Muscle of leg (tissue), 16 donors: ENCODE measurements at places on chromosomes 5 and 9. TPM values are rescaled to one million over a fixed set of nuclear protein-coding genes. Genes with fewer than 3 reads are reported as not detected.

GMCL2 gene
- not detected for polyA plus RNA-seq

NEUROG1 gene
- polyA plus RNA-seq = not detected

SCGB3A2 gene
- polyA plus RNA-seq = 0.23 TPM

OSTF1 gene
- polyA plus RNA-seq = 19.9 TPM

TLX3 gene
- not detected for polyA plus RNA-seq

CNTLN gene
- 8.8 TPM for polyA plus RNA-seq

S1PR3 gene
- polyA plus RNA-seq = 54.7 TPM

PAPPA gene
- polyA plus RNA-seq = 0.89 TPM

QRFP gene
- polyA plus RNA-seq = 0.27 TPM

DNA sequence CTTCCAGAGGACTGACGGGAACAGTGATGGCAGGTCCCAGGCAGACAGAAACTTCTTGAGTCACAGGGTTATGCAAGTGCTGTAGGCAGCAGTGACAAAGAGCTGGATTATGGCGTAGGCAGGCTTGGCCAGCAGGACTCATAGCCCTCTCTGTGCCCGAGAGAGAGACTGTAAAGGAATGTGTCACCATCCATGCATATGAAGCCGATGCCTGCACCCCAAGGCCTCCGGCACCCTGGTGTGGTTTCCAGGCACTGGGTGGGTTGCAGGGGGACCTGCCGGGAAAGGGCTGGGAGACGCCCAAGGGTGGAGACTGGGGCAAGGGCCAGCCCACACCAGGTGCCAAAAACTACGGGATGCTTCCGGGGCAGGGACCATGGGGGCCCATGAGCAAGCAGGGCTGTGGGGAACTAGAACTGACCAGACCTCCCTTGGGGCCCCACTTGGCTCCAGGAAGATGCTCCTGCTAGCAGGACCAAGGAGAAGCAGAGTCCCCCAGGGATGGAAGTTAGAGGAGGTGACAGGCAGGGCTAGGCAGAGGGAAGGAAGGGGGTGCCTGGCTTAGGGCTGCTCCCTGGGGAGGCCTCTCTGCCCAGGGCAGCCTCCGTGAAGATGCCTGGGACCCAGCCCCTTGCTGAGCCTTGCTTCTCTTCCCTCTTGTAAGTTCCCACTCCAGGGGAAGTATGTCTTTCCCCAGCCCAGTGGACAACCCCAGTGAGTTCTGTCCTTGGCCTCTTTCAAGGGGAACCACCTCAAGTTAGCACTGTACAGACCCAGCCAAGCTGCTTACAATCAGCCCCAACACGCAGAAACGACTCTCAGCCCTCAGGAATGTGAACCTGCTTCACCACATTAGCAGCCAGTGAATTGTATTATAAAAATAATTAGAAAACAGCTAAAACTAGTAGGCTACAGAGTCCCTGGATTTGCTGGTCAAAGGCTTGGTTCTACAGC is 10.5 kb upstream of the IPPK start:
- DNase-seq = no peak

- no peak for DNase-seq
These were observed 402.4 kb upstream of the PTGER4 start for GRCh38 chr5:40277161-40277906.

DNA sequence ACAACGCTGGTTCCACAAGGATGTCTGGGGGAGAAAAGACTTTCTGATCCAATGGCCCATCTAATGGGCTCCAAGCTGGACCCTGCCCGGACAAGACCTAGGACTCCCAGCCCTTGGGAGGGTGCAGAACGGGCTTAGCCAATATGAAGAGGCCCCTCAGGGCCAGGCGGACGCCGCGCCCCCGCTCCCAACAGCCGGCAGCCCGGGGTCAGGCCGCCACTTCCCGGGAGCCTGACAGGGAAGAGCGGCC is 493 bp downstream of the P4HA2 start:
- peak; percentile 82 for DNase-seq

DNA sequence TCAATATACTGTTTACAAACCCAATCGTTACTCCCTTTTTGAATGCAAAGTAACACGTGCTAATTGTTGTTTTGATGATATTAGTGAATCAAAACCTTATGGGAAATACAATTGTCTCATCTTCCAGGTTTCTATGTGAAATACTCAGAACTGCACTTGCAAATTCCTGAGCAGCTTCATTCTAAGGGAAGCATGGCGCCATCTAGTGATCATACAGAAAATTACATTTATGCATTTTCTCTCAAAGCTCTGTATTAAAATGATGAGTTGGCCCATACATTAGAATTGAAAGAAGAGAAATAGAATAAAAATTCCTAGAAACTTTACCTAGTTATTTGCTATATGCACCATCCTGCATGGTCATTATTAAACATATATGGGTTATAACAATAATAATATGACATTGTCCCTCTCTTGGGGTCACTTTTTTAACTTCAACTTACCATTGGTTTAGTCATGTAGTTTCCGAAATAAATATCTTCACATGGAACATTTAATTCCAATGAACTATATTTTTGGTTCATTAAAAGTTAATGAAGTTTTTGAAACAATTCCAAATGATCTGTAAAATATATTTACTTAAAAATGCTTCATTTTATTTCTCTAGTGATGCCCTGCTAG is 220.0 kb downstream of the PDE4D start:
- DNase-seq = peak; percentile 77

DNA sequence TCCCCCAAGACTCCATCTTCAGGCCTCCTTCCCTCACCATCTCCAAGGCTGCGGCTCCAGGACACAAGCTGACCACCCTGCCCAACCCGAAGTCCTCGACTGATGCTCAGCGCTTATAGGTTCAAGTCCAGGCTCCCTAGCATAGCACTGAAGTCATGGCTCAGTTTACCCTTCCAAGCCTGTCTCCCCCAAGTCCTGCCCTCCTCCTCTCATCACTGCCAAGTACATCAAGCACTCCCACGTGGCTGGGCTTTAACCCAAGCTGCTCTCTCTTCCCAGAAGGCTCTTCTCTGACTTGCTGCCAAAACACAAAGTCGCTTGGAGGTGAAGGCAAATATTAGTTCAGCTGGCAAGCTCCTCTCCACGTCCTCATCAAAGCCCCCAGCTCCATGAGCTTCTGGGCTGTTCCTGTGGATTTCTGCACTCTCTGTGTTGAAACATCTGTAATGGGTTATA is 22.1 kb upstream of the MARCHF6 start:
- DNase-seq = peak; percentile 91

- DNase-seq = no peak
These were observed 97.8 kb downstream of the STK32A start for GRCh38 chr5:147332658-147333057.

- no peak for DNase-seq
These were observed 6.3 kb upstream of the SMU1 start for GRCh38 chr9:33082538-33083326.

DNA sequence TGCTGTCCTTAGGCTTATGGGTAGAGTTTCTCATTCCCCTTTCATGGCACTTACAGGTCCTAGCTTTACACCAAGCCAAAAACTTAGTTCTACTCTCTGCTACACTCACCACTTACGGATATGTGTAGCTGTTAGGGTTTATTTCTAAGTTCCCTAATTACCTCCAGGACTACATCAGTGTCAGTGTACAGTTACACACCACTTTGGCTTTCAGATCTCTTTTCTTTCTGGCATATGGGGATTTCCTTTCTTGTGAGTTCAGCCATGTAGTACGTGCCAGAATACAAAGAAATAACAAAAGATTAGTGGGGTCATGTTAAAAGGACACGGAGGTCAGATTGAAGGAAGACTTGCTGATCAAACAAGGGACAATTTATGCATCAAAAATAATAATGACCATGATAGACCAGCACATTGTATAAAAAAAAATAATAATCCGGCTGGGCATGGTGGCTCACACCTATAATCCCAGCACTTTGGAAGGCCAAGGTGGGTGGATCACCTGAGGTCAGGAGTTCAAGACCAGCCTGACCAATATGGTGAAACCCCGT is 41.8 kb downstream of the LYRM7 start:
- peak; percentile 15 for DNase-seq

DNA sequence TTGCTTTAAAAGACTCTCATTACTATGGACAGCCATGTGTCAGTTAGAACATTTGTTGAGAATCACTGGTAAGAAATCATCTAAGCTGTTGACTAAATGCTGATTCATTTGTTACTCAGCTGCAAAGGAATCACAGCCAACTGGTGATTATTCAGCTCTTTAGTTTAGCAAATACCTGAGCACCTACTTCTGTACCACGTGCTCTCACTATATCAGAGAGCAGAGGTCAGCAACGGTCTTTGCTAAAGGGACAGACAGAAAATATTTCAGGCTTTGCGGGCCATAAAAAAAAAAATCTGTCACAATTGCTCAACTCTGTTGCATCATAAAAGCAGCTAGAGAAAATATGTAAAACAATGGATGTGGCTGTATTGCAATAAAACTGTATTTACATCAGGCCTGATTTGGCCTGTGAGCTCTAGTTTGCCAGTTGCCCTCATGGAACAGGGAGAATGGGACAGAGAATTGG is 377.6 kb downstream of the DNAH5 start:
- DNase-seq = no peak

DNA sequence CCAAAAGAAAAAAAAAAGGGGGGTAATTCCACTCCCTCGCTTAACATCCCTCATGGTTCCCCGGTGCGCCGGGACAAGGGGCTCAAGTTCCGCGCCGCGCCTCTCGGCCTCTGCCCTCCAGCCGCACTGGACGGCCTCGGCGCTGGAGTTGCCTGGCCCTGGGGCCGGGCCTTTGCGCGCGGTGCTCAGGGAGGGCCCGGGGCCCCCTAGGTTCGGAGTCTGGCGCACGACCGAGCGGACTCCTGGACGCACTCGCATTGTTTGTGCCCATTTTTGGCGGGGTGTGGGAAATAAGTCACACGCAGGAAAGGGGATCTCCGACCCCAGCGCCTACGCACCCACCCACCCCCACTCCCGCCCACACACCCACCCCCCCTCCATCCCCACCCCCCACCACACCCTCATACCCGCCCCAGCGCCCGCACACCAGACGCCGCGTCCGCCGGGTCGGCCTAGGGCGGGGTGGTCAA is 381 bp downstream of the MED22 start:
- peak; percentile 62 for DNase-seq

GRCh38 chr5:53956632-53957031 is 353.7 kb downstream of the ARL15 start:
- no peak for DNase-seq

GRCh38 chr9:120366644-120367019 is 213.3 kb downstream of the CDK5RAP2 start:
- DNase-seq = peak; percentile 75

GRCh38 chr9:132749306-132749705 is 79.0 kb downstream of the GTF3C4 start:
- no peak for DNase-seq

GRCh38 chr5:143599474-143599873 is 196.0 kb upstream of the NR3C1 start:
- no peak for DNase-seq

DNA sequence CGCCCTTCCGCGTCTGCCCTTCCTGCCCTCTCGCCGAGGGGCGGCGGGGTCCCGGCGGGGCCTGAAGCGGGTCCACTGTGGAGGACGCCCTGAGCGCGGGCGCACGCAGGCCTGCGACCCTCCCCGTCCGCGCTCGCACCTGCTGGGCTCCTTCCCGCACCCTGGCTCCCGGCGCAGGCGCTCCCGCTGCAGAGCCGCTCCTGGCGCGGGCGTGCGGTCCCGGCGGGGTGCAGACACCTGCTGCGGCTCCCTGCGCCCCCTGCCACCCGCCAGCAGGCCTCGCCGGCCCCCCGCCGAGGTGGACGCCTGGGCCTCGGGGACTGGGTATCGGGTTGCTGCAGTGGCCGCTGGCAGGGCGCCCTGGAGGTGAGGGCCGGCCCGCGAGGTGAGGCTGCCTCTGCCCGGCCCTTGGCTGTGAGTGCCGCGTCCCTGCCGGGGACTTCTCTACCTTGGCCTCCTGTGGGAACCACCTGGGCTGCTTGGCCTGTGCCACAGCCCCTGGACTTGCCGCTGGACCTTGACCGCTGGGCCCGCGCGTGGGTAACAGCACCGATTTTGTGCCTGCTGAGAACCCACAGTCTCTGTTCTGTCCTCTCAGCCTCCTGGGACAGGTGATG is 627 bp downstream of the ARRDC1 start:
- DNase-seq = peak; percentile 54

GRCh38 chr5:143261748-143262392 is 141.6 kb downstream of the NR3C1 start:
- DNase-seq = no peak

GRCh38 chr5:72552041-72552557 is 44.9 kb upstream of the ZNF366 start:
- DNase-seq = no peak

DNA sequence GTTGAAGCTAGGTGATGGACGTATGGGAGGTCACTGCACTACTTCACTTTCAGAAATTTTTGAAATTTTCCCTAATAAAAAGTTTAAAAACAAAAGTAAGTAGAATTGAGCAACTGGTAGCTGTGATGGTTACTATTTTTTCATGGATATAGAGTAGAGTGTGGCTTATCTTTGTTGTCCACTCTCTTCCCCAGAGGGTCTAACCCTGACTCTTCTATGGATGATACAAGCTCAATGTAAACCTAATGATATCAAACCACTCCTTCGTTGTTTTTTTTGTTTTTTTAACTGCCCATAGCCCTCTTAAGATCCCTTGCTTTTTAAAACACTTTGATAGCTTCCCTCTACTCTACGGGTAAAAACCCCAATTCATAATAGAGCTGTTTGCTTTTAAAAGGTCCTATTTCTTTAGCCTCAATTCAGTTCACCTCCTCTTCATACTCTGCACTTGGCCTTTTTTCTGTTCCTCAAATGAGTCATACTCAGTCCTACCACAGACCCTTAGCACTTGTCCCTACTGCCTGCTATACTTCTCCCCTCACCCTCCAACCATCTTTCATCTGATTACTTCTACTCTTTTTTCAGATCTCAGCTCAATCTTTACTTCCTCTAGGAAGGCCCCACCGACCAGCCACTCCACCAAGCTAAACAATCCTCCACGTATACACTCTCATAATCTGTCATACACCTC is 2.6 kb downstream of the HDAC3 start:
- no peak for DNase-seq

DNA sequence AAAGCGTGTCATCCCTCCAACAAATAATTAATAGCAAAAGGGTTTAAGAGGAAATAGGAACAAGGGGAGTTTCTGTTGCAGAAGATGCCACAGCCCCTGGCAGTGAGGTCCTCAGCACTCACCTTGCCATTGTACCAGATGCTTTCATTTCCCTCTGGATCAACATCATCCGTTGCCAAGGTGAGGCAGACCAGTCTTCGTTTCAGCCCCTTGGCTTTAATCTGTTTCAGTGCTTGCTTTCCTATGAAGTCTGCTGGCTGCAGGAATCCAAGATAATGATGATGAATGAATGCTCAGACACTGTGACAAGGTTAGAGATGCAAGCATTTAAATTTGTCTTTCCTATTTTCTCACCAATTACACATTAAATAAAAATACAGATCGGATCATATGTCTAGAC is 20.0 kb upstream of the ARSB start:
- no peak for DNase-seq

- DNase-seq = no peak
These were observed 190.1 kb upstream of the ITGA1 start for GRCh38 chr5:52597625-52598024.

DNA sequence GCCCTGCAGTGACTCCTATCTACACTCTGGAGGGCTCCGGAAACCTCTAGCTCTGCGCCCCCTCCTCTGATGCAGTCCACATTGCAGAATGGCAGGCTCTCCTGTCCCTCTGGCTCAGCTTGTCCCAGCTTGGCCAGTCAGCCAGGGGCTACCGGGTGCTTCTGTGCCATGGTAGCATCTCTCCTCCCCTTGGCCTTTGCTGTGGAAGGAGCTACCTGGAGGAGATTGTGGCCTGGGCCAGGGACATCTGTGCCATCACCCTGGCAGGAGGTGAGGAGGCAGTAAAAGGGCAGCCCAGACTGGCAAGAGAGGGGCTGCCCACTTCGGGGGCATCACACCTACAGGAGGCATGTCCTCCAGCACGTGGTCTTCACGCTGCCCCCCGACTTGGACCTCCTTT is 38.1 kb upstream of the FCN1 start:
- no peak for DNase-seq

GRCh38 chr5:1003296-1003937 is 5.2 kb upstream of the NKD2 start:
- DNase-seq = no peak
